Fibroblast of the aortic adventitia (primary cell): ENCODE measurements at places on chromosomes 2 and 18.

- no peak for DNase-seq
These were observed 2.0 kb downstream of the LIMS1 start for GRCh38 chr2:108536133-108536780.

DNA sequence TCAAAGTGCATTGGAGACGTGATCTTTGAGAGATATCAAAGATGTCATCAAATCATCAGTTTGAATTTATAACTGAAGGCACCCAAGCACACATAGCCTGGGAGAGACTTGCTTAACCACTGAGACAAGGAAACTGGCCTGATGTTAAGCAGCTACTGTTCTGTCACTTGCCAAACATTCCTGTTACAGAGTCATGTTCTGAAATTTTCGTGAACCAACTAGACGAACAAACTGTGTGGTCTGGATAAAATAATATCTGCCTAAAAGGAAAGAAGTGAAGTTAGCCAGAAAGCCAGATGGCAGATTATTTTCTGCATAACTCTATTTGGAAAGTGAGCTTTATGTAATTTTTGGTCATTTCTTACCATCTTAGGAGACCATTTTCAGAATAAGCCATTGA lies 51.4 kb downstream of the SPATS2L start:
- peak; percentile 70 for DNase-seq

GRCh38 chr2:124489686-124490085 lies 464.6 kb downstream of the CNTNAP5 start:
- DNase-seq: no peak

DNA sequence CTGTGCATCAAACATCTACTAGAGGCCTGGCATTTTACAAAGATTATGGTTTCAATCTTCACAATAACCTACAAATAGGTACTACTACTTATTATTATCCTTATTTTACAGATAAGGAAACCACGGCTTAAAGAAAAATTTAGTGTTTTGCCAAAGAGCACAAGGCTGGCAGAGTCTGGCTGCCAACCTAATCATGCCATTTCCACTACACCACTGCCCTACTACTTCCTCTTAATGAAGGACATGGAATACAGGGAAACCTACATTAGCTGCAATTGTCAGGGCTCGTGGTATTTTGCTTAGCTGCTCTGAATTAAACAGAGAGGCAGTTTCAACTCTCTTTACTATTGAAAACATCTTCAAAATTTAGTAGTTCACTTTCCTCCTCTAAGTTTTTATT lies 5.9 kb downstream of the MBOAT2 start:
- DNase-seq: no peak

DNA sequence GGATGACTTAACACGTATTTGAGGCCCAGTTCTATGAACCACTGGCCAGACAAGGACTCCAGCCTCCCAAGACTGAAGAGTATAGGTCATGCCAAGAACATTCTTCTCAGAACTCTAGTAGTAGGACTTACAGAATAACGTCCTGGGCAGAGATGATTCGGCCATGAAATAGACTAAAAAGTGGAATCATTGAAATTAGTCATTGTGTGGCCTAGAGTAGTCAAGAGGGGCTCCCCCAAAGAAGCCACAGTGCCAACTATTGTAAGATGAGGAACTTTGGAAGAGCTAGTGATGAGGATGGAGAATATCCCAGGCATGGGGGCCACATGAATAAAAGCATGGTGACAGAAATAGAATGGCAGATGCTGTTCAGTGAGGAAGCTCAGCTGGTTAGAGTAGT lies 101.1 kb downstream of the TRIB2 start:
- peak; percentile 26 for DNase-seq

GRCh38 chr2:36560726-36561125 lies 37.2 kb downstream of the FEZ2 start:
- DNase-seq: no peak

DNA sequence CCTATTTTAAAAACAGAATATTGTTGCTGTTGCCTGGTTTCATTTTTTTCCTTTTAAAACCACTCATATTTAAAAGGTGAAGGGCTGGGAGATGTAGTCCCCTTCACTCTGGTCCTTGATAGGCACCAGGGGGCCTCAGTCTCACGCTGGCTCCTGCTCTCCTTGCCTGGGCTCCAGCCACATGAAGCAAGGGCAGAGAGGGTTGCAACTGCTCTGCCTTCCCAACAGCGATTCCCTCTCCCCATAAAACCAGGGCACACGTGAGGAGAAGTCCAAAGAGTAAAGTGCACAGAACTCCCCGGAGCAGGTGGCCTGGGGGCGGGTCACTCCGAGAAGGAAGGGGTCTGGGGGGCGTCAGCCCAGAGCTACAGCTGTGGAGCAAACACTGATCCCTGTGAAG lies 12.8 kb downstream of the TMEM127 start:
- no peak for DNase-seq

GRCh38 chr2:7119132-7119835 lies 202.1 kb downstream of the RNF144A start:
- peak; percentile 36 for DNase-seq

- no peak for DNase-seq
These were observed 114.0 kb upstream of the STON1 start for GRCh38 chr2:48415836-48416515.

DNA sequence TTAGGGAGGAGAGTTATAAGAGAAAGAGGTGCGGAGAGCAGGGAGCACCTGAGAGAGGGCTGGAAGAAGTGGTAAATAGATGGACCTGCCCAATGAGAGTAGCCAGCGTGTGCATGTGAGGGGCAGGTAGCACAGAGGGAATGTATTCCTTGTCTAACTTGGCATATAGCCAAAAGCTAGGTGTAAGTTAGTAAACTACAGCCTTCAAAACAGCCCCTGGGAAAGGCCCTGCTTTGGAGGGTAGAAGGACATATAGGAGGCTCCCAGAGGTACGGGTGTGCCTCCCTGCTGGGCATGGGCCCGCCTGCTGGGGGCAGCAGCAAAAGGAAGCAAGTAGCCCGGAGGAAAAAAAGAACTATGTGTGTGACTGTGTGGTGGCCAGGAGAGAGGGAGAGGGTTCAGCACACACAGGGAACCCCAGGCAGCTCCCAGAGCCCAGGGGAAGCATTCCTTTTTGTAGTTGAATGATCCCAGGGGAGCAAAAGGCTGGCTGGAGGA lies 48.0 kb downstream of the TCF7L1 start:
- peak; percentile 22 for DNase-seq

- no peak for DNase-seq
These were observed 83.2 kb downstream of the PPP1R1C start for GRCh38 chr2:182068811-182069210.
